ENCODE measurements at places on chromosomes 3 and 15.

DNA sequence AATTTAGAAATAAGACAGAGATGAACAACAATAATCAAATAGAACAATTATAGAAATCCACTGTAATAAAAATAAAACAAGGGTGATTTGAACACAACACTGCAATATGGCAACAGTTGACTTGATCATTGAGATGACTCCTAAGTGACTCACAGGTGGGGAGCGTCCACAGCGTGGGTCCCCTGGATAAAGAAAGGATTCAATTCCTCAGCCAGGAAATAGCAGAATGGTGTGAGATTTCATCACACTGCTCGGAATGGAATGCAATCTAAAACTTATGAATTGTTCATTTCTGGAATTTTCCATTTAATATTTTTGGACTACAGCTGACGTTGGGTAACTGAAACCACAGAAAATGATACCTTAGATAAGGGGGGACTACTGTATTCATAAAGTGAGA, 82.0 kb downstream of the CNTN3 start:
- no peak for DNase-seq

GRCh38 chr3:194286375-194287146, 64.6 kb downstream of the CPN2 start:
- DNase-seq, result no peak

DNA sequence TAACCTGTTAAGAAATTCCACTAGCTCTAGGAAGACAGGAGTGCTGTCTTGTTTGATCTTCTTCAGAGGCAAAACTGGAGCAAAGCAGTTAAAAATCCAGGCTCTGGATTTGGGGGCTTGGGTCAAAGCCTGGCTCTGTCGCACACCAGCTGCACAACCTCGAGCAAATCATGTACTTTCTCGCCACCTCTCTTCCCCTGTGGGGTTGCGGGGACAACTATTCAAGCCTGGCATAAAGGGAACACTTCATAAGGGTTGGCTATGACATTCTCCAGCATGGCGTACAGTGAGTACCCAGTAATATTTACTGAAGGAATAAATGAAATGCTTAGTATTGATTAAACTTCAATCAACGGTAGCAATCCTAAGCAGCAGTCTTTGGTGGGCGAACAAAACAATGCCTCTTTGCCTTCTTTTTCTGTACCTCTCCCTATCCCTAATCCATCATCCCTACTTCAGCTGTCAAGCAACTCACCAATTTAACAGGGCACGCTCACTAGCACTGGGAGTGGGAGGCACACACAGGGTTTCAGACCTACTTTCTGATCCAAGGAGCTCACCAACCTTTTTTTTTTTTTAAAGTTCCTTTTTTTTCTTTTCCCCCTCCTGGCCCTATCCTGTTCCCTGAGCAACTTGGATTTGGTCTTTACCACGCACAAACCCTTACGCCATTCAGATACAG, 33.0 kb downstream of the GNB5 start:
- no peak for DNase-seq

- no peak for DNase-seq
These were observed 127.0 kb downstream of the MBNL1 start for GRCh38 chr3:152395764-152396163.

DNA sequence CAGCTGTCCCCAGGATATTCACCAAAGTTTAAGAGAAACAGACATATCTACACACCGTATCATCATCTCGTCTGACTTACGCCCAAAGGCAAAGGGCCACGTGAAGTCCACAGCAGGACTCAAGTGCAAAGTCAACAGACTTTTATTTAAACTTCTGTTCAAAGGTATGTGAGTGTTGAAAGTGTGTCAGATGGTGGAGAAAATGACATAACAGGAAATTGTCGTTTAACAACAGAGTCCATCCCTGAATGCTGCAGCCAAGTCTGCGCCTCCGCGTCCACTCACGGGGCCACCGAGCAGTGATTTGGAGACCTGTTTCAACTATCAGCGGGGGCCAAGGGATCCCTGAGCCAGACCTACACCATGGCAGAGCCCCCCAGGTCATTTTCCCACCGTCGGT, 165.6 kb downstream of the XXYLT1 start:
- no peak for DNase-seq

DNA sequence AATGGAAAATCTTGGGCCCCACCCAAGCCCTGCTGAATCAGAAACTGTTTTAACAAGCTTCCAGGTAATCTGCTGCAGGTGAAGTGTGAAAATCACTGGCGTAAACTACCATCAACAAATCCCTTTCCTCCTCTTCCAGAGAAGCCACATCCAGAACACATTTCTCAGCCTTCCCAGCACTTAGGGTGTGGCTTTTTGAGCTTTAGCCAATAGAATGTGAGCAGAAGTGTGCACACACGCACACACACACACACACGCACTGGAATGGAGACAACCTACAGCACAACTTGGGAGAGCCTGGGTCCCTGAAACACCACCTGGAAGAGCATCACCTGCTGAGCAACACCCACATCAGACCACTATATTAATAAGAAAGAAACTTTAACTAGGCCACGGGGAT, 98.6 kb downstream of the OSBPL10 start:
- no peak for DNase-seq

GRCh38 chr3:73791356-73791755, 166.6 kb upstream of the PDZRN3 start:
- no peak for DNase-seq

DNA sequence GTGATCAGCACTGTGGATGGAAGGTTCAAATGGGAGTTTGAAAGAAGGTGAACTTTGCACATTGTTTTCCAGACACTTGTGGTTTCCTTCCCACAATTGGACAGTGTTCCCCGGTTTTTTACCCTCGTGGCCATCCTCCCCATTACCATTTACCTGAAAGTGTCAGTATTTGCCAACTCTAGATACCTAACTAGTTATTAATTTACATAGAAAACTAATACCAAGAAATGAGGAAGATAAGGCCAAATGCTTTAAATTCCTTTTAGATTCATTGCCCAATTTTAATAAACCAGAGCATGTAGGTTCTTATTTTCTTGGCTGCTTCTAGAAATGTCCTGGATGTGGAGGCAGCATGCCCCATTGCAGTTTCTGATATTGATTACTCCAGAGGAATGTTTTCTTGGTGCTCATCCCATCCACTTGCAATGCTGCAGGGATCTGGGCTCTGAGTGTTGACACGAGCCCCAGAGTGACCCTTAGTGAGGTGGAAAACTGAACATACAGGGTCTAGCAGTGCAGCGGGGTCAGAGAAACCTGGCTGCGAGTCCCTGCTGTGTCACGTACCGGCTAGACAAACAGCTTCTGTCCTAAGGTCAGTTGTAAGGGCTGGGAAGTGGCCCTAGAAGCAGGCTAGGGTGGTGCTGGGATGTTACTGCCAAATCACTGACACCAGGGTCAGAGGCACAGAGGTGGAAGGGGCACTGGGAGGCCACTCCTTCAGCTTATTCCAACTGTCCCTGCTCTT, 23.5 kb downstream of the LSM3 start:
- no peak for DNase-seq

- DNase-seq, result peak; percentile 74
These were observed 565 bp upstream of the ZNF621 start for GRCh38 chr3:40524222-40524567.

GRCh38 chr3:30082652-30083051, 523.7 kb upstream of the TGFBR2 start:
- no peak for DNase-seq

GRCh38 chr3:127760791-127761440, 61.4 kb downstream of the MGLL start:
- DNase-seq, result no peak

GRCh38 chr3:73474619-73475018, 150.1 kb downstream of the PDZRN3 start:
- no peak for DNase-seq

DNA sequence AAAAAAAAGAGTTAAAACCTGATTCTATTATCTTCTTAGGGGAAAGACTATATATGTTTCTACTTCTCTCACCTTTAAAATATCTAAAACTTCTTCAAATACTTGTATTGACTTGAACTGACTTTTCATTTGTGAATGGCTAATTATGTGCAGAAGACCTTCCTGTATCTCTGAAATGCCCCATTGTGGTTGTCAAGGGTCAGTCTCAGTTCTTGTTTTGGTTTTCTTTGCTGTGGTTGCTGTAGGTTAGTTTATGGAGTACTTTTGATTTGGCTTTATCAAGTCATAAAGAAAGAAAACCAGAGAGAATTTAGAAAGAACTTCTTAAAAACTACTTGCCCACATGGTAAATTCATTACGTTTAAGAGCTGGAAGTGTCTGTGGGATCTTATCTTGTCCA, 345.3 kb upstream of the POU1F1 start:
- no peak for DNase-seq

DNA sequence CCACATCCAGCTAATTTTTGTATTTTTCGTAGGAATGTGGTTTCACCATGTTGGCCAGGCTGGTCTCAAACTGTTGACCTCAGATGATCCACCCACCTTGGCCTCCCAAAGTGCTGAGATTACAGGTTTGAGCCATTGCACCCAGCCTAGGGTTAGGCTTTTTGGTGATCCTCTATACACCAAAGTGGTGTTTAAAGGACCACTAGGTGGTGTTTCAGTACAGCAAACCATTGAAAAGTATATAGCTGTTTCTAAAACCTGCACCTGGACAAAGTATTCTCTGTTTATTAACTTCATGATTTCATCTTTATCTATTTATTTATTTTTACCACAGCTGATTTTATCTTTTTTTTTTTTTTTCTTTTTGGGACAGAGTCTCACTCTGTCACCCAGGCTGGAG, 68.4 kb downstream of the MINDY2 start:
- no peak for DNase-seq

- DNase-seq, result peak; percentile 7
These were observed 7.7 kb downstream of the ITPKA start for GRCh38 chr15:41501191-41501917.
